Brain (organoid and tissue), 16 donors: ENCODE measurements at places on chromosomes 3 and 15.

- no peak for DNase-seq
Measured at GRCh38 chr3:126467611-126467955, 8.1 kb downstream of the ZXDC start.

DNA sequence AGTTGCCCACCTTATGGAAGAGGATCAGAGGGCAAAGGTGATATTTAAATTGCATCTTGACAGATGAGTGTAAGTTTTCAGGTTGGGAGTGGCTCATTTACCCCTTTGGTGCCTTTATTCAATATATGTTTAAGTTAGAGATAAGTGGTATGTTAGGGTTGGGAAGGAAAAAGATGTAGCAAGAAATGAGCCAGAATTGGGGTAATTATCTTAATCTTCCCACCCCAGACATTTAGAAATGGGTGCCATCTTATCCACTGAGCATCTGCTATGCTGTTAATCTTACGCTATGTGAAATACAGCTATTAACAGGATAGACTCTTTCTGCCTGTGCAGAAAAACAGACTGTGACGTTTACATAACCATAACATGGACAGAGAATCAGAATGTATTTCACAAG lies 6.3 kb downstream of the CMTM7 start:
- DNase-seq, result no peak

- DNase-seq, result no peak
Measured at GRCh38 chr3:152089528-152089927, 179.2 kb upstream of the MBNL1 start.

DNA sequence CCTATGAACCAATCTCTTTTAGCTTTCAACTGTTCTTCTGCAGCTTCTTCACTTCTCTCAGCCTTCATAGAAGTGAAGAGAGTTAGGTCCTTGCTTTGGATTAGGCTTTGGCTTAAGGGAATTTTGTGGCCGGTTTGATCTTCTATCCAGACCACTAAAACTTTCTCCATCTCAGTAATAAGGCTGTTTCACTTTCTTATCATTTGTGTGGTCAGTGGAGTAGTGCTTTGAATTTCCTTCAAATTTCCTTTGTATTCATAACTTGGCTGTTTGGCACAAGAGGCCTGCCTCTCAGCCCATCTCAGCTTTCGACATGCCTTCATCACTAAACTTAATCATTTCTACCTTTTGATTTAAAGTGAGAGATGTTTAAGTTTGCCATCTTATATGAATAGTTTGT lies 21.7 kb downstream of the DZIP1L start:
- DNase-seq, result no peak

GRCh38 chr15:91928675-91929074 lies 75.2 kb downstream of the SLCO3A1 start:
- DNase-seq, result no peak

DNA sequence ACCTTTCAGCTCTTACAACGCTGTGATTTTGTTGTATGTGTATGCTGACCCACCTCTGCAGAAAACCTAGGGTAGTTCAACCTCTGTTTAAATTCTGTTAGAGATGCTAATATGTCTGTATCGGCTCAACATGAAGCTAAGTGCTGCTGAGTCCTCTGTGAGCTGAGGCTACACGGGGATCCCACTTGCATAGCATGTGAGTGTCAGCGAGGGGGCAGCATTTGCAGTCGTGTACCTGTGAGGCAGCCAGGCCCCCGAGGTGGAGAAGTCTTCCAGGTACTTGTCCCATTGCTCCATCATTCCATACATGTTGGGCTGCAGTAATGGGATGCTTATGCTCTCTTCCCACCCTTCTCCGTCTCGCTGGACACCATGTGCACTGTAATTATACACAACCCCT lies 3.7 kb downstream of the MKRN2OS start:
- no peak for DNase-seq

DNA sequence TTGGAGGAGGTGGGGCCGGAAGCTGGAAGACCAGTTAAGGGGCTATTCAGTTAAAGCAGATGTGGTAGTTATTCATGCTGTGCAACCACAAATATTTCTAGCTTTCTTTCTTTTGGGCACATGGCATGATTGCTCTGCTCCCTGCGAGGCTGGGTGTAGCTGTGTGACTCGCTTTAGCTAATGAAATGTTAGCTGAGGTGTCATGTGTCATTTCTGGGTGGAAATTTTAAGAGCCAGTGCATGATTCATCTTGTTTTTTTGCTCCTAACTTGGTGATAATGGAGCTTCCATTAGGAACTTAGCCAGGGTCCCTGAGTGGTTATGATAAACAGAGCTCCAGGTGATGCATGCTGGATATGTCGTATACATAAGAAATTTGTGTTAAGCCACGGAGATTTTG lies 300.6 kb downstream of the SATB1 start:
- no peak for DNase-seq

DNA sequence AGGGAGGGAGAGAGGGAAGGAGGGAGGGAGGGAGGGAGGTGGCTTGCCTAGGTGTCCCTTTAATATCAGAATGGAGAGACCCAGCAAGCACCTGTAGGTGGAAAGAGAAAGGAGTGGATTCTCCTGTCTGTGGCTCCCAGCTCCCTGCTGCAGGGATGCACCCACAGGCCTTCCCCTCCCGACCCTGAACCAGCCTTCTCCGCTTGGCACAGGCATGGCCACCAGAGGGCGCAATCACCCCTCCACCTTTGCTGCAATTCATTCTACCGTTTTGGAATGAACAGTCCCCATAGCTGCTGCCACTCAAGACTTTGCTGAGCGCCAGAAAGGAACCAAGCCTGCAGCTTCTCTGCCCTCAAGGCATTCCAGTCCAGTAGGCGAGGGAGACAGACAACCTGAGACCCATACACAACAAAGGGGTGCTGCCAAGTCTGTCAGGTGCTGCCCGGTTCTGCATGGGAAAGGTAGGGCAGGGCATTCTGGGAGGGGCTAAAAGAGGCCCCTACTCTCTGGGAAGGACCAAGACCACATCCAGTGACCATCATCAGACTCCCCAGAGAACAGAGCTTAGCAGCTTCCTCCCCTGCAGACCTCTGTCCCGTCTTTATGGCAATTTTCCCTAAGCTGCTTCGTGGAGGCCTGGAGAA lies 4.9 kb downstream of the TLR9 start:
- peak; percentile 86 for DNase-seq

DNA sequence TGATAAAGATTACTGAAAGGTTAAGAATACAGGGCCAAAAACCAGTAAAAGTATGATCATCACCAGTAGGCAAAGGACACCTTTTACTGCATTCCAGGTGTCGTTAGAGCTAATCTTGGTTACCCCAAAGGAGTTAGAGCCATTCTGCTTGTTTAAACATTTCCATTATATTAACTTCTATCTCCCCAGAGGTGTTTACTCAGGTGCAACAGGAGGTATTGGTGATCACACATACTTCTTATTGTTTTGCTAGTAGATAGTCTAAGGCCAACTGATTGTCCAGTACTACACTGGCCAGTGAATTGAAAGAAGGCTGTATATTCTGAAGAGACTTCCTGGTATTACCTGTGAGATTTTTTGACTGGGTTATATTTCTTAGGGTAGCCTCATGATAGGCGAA lies 22.8 kb downstream of the MKRN3 start:
- DNase-seq, result no peak

DNA sequence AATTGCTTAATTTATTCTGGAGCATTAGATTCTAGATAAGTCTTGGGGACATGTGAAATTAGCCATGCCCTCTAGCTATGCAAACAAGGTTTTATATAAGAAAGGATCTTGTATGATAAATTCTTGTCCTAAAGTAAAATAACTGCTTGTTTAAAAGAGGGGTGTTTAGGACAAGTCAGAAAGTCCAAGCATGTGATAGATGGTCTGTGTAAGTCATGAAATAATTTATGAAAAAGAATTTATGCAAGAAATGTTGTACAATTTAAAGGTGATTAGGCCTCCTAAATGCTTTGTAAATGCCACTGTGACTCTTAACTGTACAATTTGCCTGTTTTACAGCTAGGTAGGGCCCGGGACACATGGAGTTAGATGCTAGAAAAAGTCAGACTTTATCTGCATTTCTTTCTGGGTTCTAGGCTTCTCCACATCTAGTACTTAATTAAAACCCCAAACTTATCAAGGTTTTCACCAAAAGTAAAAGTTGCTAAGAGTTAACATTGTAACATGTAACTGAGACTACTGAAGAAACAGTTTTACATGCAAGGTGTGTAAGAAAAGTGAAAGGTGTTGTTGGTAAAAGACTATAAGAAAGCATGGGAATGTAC lies 13.2 kb downstream of the LINS1 start:
- DNase-seq, result no peak

DNA sequence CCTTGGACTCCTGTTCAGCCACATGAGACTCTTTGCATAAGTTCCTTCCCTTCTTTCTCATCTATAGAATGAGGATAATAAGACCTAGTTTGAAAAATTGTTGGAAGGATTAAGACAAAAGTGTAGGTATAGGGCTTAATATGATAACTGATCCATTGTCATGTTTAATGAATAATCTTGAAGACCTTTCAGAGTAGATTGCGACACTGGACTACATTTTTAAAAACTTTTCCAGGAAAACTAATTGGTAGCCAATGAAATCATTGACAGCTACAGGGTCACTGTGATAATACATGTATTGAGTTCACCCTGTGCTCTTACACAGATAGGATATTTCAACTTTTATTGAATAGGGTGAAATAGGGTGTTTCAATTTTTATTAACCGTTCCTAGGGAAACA lies 78.5 kb upstream of the FBN1 start:
- no peak for DNase-seq

- no peak for DNase-seq
Measured at GRCh38 chr3:25313286-25313685, 114.8 kb upstream of the RARB start.

- no peak for DNase-seq
Measured at GRCh38 chr3:134901461-134901860, 106.4 kb downstream of the EPHB1 start.

DNA sequence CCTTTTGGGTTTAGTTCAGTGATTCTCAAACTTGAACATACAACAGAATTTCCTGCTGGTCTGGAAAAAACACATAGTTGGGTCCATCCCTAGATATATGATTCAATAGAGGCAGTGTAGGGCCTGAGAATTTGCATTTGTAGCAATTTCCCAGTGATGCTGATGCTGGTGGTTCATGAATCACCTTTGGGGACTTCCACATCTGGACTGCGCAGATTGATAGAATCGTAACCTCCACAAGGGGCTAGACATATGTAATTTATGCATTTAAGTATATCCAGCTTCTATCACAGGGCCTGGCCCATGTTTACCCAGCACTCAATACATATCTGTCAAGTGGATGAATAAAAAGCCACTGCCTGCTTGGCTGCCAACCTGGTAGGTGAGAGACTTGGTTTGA lies 33.8 kb upstream of the SUCLG2 start:
- DNase-seq, result no peak

GRCh38 chr15:61660579-61660978 lies 399.7 kb downstream of the VPS13C start:
- DNase-seq, result no peak

DNA sequence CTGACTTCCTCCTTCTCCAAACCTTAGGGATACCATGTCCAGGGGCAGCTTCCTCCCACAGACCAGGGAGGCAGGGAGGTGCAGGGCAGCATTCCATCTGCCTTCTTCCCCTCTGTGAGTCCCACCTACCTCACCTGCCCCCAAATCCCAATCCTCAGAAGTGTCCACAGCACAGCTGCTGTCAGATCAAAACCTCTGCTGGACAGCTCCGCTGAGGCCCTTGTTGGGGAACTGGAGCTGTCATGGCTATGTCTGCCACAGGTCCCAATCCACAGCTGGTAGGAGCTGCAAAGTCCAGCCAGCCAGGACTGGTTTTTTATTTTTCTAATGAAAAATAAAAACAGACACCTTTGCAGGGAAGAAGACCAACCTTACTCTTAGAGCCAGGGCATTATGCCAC lies 40.7 kb upstream of the TBC1D21 start:
- no peak for DNase-seq

DNA sequence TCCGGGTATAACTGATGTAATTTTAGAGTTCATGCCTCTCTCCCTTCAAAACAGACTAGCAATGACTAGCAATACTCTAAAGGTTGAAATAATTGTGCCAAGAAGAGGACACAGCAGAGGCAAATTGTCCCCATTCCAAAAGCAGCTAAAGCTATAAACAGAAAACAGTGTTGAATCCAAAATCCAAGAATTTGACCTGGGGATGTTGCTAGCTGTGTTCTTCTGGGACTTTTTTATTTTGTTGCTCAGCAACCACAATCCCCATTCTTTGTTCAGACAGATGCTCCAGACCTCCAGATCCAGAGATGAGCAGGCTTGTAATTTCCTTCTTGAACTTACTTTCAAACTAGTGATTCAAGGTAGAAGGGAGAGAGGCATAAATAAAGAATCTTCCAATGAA lies 191.5 kb downstream of the FOXB1 start:
- no peak for DNase-seq

GRCh38 chr15:76058714-76059319 lies 968 bp upstream of the TMEM266 start:
- DNase-seq, result peak; percentile 65

GRCh38 chr15:41499109-41499851 lies 5.6 kb downstream of the ITPKA start:
- DNase-seq, result no peak

DNA sequence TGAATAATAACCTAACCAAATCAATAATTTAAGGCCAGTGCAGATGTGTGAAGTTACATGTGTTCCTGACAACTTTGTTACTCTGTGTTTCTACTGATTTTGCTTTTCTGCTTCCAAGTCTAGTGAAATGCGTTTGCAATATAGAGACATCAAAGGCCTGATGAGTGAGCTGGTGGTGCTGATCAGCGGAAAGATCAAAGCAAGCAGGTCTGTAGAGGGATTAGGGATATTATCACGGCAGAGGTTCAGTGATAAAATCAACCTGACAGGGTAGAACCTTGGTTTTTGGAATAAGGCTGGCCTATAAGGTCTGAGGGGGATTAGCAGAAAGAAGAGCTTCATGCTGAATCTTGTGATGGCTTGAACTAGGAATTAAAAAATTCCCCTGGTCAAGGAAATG lies 111.7 kb downstream of the EDEM1 start:
- DNase-seq, result no peak

DNA sequence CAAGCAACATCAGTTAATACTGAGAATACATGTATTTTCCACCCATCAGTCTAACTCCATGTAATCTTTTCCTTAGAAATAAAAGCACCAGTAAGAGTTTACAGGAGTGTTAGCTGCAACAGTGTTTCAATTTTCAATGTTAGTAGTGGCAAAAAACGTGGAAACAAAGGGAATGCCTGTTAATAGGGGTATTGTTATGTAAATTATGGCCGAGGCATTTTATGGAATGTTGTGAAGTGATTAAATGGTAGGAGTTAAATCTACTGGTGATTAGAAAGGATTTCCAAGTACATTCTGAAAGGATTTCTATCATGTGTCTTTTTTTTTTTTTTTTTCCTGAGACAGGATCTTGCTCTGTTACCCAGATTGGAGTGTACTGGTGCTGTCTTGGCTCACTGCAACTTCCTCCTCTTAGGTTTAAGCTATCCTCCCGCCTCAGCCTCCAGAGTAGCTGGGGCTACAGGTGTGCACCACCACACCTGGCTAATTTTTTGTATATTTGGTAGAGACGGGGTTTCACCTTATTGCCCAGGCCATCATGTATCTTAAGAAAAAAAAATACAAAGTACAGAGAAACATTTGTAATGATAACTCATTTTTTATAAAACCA lies 6.6 kb downstream of the ATP6V1A start:
- DNase-seq, result no peak
